ENCODE measurements at places on chromosomes 5 and 9.

- DNase-seq = no peak
Measured at GRCh38 chr5:177232761-177233160, 70.8 kb downstream of the RAB24 start.

GRCh38 chr5:177133096-177133852, at the start of gene NSD1:
NSD1 (plus strand) TSS chr5:177133773; CDS start chr5:177135104, 1,331 bp downstream.
- DNase-seq = peak; percentile 75

GRCh38 chr5:149439899-149440542, 60.9 kb upstream of the IL17B start:
- DNase-seq = peak; percentile 100

GRCh38 chr5:142313275-142313674, 11.5 kb downstream of the SPRY4 start:
- DNase-seq = no peak

GRCh38 chr9:114207034-114207810, 51.9 kb downstream of the COL27A1 start:
- DNase-seq = peak; percentile 35

DNA sequence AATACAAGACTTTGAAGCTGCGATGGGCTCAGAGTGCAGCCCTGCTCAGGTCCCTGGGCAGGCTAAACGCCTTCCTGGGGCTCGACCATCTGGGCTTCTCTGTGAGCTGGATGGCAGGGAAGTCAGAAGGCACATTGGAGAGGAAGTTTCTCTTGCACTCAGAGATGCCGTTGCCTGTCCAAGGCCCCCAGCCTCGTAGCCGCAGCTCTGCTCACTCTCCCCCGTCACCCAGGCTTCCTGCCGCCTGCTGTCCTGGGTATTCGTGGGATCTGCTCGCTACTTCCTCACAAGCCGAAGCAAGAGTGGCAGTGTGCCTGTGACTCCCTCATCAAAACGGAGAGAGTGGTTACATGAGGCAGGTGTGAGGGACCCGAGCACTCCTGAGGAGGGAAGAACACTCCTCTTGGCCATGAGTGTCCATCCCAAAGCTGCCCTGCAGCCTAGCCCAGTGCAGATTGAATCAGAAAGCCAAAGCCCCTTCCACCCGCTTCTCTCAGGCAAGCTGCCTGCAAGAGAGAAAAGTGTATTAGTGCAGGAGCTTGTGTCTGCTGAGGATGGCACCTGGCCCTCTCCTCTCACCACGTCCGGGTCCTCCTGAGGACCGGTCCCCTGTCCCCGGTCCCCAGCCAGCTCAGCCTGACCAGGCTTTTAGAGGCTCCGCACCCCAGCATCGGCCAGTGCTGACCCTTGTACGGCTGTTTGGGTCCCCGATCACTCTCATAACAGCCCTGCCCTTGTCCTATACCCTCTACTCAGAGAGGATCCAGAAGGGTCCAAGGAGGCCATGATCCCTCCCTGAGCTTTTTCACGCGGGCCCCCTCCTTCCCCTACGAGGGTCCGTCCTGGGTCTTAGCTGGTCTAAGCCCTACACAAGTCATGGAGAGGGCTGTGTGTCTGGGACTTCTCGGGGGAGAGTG, 7.3 kb downstream of the FCN2 start:
- no peak for DNase-seq

- no peak for DNase-seq
Measured at GRCh38 chr5:81360640-81361039, 33.3 kb downstream of the ACOT12 start.
